ENCODE measurements at places on chromosomes 1 and 21. TPM values are rescaled to one million over a fixed set of nuclear protein-coding genes. Genes with fewer than 3 reads are reported as not detected.

LYPD8 gene
- total RNA-seq, result not detected

LRRIQ3 gene
- total RNA-seq, result 0.10 TPM

RNF186 gene
- total RNA-seq, result not detected

TARDBP gene
- total RNA-seq, result 70.2 TPM

SLAMF9 gene
- not detected for total RNA-seq

All from glomerular endothelial cell (primary cell).